ENCODE measurements at places on chromosomes 3 and 15. TPM values are rescaled to one million over a fixed set of nuclear protein-coding genes. Genes with fewer than 3 reads are reported as not detected.

GRCh38 chr3:36560685-36561084 is 180.4 kb downstream of the STAC start:
- H3K36me3 ChIP-seq = no peaks in the 10 kb centered on the region
- DNase-seq = no peak
- H3K27me3 ChIP-seq = peaks cover 9% of the 10 kb centered on the region

Gene C3orf33
- 6.6 TPM for total RNA-seq

DNA sequence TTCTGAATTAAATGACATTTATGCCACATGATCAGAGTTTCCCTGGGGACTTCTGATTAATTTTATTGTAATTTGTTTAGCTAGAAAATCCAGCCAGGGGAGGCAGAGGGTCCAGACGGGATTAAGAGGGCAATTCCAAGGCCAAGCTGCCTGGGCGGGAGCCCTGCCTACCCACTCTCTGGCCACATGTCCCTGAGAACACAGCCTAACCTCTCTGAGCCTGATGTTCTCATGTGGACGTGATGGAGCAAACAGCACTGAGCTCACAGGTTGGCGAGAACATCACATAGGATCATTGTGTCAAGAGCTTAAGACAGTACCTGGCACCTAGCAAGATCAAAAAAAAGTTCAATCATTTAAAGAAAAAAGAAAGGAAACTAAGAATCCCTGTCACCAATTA is 1.0 kb downstream of the LRRC2 start:
- H3K4me3 ChIP-seq = peak overlapping the region; percentile 78
- H3K36me3 ChIP-seq = no peaks in the 10 kb centered on the region
- H3K27ac ChIP-seq = peak overlapping the region; percentile 97
- H3K27me3 ChIP-seq = peaks cover 7% of the 10 kb centered on the region
- peak; percentile 28 for DNase-seq

Gene EAF1
- total RNA-seq = 7.6 TPM

DNA sequence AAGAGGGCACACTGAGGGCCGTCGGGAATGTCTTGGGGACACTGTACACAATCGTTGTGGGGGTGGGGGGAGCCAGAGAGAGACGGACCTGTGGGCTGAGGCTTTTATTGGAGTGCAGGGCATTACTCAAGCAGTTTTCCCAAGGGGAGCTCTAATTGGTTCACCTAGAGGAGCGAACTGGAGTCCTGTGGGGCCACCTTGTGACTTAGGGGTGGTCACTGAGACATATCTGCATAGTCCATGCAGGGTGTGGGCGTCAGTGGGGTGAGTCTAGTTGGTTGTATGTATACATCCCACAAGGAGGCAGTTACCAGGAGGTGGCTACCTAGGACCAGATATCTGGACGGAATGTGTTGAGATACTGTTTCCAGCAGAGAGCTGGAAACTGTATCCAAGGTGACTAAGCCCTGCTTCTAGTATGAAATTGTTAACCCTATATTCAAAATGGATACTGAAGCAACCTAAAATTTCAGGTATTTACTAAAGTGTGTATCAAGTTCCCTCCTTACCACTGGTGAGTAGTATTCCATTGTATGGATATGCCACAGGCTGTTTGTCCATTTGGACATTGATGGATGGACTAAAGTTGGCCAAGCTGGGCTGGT is 2.6 kb upstream of the PIGZ start:
- no peak overlapping the region for H3K27ac ChIP-seq
- H3K4me1 ChIP-seq = peaks cover 23% of the 10 kb centered on the region
- no peak overlapping the region for H3K4me3 ChIP-seq

DNA sequence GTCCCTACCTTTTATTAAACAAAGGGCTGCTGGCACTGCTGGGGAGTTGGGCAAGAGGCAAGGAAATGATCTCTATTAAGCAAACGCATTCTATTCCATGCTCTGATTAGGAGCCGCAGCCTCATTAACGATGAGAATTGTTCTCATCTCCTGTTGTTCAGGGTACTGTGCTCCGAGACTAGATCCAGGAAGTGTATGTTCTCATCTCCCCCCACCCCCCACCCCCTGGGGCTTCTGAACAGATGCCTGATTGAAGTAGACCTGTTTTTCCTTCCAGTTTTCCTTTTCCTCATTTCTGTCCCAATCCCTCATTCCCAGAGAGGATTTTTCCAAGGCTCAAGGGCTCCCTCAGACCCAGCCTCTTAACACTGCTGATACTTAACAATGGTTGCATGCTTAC is 81.6 kb upstream of the FEZF2 start:
- no peak for DNase-seq
- no peak overlapping the region for H3K4me3 ChIP-seq

DNA sequence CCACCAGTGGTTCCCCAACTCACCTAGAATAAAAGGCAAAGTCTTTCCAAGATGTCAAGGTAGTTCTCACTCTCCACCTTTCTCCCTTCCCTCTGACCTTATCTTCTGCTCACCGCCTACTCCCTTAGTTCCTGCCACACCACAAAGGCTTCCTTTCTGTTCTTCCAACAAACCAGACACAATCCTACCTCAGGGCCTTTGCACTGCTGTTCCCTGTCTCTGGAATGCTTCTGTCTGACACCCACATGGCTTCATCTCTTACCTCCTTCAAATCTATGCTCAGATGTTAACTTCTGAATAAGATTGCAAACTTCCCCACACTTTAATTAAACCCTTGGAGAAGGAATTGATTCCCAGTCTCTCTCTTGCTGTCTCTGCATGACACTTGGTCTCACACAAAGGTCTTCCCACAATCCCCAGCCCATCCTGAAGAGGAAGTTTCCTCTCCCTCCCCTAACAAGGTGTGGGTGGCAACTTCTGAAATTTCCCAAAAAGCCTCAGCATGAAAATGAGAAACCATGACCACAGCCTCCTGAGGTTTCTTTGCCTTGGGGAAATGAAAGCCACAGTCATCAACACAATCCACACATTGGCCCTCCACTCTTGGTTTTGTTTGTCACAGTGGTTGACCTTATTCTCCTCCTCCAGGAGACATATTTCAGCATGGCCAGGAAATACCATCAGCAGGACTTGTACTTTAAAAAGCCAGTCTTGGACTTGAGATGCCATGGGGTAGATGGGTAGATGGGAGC is 3.0 kb upstream of the RYK start:
- H3K4me3 ChIP-seq = no peak overlapping the region
- H3K27ac ChIP-seq = peak overlapping the region; percentile 97
- peaks cover 41% of the 10 kb centered on the region for H3K4me1 ChIP-seq
- H3K36me3 ChIP-seq = no peaks in the 10 kb centered on the region
- no peak for DNase-seq
- H3K27me3 ChIP-seq = no peaks in the 10 kb centered on the region

Gene NR1I2
- total RNA-seq = not detected

DNA sequence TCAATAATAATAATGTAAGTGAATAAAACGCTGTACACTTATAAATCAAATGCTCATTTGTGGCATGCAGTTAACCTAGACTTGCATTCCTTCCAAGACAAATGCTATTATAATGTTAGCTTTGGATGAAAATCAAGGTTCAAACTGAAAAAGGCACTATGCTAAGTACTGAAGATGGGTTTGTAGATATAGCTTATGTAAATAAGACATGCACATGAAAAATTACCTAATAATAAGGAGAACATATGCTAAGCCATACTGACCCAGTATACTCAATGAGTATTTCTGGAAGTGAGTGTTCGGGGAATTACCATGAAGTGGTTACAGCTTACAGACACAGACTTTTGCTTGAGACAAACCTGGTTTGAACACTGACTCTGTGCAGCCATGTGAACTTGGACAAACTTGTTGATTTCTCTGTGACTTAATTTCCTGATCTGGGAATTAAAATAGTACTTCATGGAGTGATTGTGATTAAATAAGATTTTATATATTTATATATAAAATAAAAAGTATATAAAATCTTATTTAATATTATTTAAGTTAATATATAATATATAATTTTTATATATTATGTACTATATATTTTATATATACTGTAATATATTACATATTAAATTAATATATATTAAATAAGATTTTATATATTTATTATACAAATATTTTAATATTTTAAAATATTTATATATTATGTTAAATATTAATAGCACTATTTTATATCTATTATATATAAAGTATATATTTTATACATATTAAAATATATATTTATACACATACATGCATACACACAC is 159.2 kb downstream of the ZPLD1 start:
- no peak overlapping the region for H3K4me3 ChIP-seq
- DNase-seq = no peak
- H3K27ac ChIP-seq = no peak overlapping the region
- H3K27me3 ChIP-seq = no peaks in the 10 kb centered on the region
- no peaks in the 10 kb centered on the region for H3K36me3 ChIP-seq

- H3K27ac ChIP-seq = no peak overlapping the region
- peaks cover 75% of the 10 kb centered on the region for H3K36me3 ChIP-seq
- H3K4me3 ChIP-seq = no peak overlapping the region
- peaks cover 24% of the 10 kb centered on the region for H3K4me1 ChIP-seq
- H3K27me3 ChIP-seq = no peaks in the 10 kb centered on the region
- no peak for DNase-seq
These were observed 4.6 kb downstream of the TADA3 start for GRCh38 chr3:9787714-9788113.

Gene IL17RB
- 0.47 TPM for total RNA-seq

GRCh38 chr3:45020534-45020933 is 5.6 kb upstream of the CLEC3B start:
- no peak overlapping the region for H3K4me3 ChIP-seq
- H3K27me3 ChIP-seq = no peaks in the 10 kb centered on the region

Gene CEP63
- total RNA-seq = 34.7 TPM

Gene ZCWPW2
- 2.2 TPM for total RNA-seq

Gene IL20RB
- 0.44 TPM for total RNA-seq
